Foreskin keratinocyte (primary cell): ENCODE measurements at places on chromosomes 6 and 20. TPM values are rescaled to one million over a fixed set of nuclear protein-coding genes. Genes with fewer than 3 reads are reported as not detected.

Gene PCK1
- total RNA-seq, result not detected in 2 replicates

Gene B4GALT5
- total RNA-seq, result 24.5 and 25.0 TPM in 2 replicates

Gene MLN
- not detected in 2 replicates for total RNA-seq

Gene TDRD6
- total RNA-seq, result 0.03 and 0.04 TPM in 2 replicates

Gene SLC13A3
- 3.1 and 5.1 TPM in 2 replicates for total RNA-seq

Gene TRERF1
- total RNA-seq, result 10.4 and 10.9 TPM in 2 replicates

Gene KCNK16
- total RNA-seq, result not detected in 2 replicates

Gene PROCR
- 73.5 and 87.8 TPM in 2 replicates for total RNA-seq
